ENCODE measurements at places on chromosomes 16 and 17.

- no peak for DNase-seq
These were observed 25.0 kb downstream of the LGALS3BP start for GRCh38 chr17:78954684-78955083.

DNA sequence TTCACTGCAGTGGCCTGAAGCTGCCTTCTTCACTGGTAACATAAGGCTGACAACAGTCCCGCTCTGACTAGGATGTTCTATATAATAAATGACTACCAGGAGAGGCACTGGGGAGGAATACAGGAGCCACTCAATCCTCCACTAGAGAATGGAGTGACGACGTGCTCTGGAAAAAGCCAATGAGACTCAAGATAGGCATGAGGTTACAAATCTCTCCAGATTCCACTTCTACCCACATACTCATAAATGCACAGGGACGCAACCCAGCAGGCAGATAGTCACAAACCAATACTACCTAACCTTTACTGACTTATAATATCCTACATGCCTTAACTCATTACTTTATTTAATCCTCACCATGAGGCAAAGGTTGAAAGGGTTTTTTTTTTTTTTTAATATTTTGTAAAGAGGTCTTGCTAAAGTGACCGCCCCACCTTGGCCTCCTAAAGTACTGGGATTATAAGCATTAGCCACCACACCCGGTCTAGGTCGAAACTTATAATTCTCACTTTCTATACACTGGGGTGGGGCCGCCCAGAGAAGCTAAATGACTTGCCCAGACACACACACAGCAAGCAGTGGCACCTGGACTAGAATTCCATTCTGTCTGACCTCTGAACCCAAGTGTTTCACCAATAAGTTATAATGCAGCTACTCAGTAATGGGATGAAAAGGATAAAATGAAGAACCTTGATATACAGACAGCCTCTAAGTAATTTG is 33.7 kb downstream of the TOM1L2 start:
- DNase-seq: no peak

GRCh38 chr16:73058221-73058615 is 10.3 kb upstream of the ZFHX3 start:
- DNase-seq: no peak

GRCh38 chr16:81548876-81549546 is 104.4 kb downstream of the CMIP start:
- DNase-seq: no peak

- no peak for DNase-seq
These were observed 16.2 kb upstream of the MYH3 start for GRCh38 chr17:10673312-10673711.

All from stimulated activated CD8-positive, alpha-beta memory T cell treated with anti-CD3 and anti-CD28 coated beads, Interleukin-4, amount 100 ng/mL, for 24 hours (primary cell).